Motor neuron (in vitro differentiated cells): ENCODE measurements at places on chromosomes 12 and 14. TPM values are rescaled to one million over a fixed set of nuclear protein-coding genes. Genes with fewer than 3 reads are reported as not detected.

MANSC4 gene
- total RNA-seq = not detected in 2 replicates

STAC3 gene
- 1.3 and 1.4 TPM in 2 replicates for total RNA-seq

MDGA2 gene
- total RNA-seq = 10.4 and 14.9 TPM in 2 replicates

ESR2 gene
- 0.82 and 0.88 TPM in 2 replicates for total RNA-seq

ABHD12B gene
- 0.05 and 0.37 TPM in 2 replicates for total RNA-seq

KRT80 gene
- 0.36 and 0.37 TPM in 2 replicates for total RNA-seq

MYH7 gene
- 0.04 and 0.05 TPM in 2 replicates for total RNA-seq

GRCh38 chr12:28540324-28540714 is 350.1 kb downstream of the CCDC91 start:
- ATAC-seq = no peak

DNA sequence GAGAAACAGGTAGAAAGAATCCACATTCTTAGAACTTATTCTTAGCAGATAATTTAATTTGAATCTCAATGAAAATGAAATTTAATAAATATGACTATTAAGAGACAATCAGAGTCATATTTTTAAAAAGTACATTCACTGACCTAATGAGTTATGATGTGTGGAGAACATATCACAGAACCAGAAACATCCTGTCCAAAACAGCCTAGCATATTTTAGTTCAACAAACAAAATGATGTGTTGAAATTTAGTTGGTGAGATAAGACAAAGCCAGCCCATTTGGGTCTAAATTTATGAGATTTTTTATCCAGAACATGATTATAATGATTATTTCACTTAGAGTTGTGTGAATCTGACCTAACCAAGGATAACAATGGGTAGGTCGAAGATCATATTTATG is 25.8 kb downstream of the GABARAPL1 start:
- no peak for ATAC-seq

GRCh38 chr14:100896369-100897060 is 7.0 kb downstream of the RTL1 start:
- no peak for ATAC-seq

GRCh38 chr12:63308671-63309070 is 157.7 kb upstream of the AVPR1A start:
- peak; percentile 38 for ATAC-seq

- peak; percentile 46 for ATAC-seq
Measured at GRCh38 chr12:117525766-117526165, 164.3 kb upstream of the NOS1 start.

GRCh38 chr12:131713349-131713748 is 2.5 kb downstream of the SFSWAP start:
- no peak for ATAC-seq

GRCh38 chr12:59593761-59594160 is 2.1 kb upstream of the SLC16A7 start:
- no peak for ATAC-seq

- ATAC-seq = no peak
Measured at GRCh38 chr12:115230606-115231005, 546.6 kb upstream of the TBX3 start.

- no peak for ATAC-seq
Measured at GRCh38 chr14:34344318-34344717, 117.7 kb downstream of the SPTSSA start.

- ATAC-seq = no peak
Measured at GRCh38 chr14:64202716-64203115, 91.5 kb downstream of the ESR2 start.

DNA sequence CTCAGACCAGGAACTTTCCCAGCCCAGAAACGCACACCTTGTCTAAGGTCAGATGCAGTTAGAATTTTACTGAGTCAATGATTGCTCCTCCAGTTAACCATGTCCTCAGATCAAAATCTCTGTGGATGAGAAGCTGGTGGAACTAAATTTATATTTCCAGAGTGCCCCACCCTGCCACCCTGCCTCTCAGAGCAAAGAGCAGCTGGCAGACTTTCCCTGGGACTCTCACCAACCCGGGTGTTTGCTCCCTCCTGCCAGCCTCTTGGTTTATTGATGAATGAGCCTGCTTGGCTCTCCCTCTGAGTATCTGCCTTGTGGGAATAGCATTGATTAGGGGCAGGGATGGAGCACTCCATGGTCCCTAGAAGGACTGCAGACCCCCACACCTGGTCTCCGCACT is 5.9 kb upstream of the KRT1 start:
- no peak for ATAC-seq

GRCh38 chr14:101708853-101709532 is 52.5 kb upstream of the PPP2R5C start:
- no peak for ATAC-seq

DNA sequence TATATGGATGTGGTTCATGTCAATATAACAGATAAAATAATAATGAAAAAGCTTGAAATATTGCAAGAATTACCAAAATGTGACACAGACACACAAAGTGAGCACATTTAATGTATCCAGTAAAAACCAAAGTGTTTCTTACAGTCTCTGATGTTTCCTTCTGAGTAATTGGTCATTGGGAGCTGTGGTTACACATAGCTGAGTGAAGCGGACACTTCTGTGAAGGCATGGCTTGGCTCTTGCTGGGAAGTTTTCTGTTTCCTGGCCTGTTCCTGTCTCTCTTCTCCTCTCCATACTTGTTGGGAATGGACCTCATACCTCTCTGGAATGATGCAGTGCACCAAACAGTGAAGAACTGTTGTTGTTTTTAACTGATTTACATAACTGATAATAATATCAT is 117.3 kb downstream of the BICD1 start:
- ATAC-seq = no peak

DNA sequence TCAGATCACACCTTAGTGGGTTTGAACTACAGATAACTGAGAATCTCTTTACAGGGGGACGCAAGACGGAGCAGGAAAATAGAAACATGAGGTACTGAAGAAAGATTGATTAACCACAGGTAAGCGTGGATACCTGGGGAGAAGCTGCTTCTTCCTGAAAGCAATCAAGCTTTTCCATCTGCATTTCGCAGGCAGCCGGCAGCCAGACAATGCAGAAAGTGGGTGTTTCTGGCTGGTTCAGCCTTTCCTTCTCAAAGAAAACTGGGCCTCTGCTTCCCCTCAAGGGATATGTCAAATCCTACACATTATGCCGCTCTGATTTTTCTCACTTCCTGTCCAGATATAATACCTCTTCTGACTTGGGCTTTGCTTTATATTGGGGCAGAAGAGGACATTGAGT is 39.1 kb upstream of the PPFIA2 start:
- ATAC-seq = no peak

- ATAC-seq = no peak
Measured at GRCh38 chr12:75831402-75831801, 200.2 kb downstream of the PHLDA1 start.

GRCh38 chr14:100416921-100417860 is 94.1 kb downstream of the SLC25A47 start:
- ATAC-seq = peak; percentile 96

DNA sequence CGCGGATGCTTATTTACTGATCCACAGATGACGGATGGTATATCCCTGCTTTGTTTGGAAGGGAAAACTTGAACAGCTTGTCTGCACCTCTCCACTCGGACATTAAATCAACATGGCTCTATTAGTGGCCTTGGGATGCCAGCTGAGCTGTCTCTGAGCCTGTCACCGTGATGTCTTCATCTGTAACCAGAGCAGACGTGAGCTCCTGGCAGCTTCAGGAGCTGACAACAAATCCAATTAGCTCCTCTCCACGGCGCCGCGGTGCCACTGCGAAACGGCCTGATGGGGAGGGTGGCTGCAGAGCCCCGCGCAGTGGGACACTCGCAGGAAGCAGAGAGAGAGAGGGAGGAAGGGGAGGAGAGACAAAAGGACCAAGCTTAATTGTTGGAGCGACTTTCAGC is 112.3 kb downstream of the PAPOLA start:
- no peak for ATAC-seq

GRCh38 chr12:19388131-19388549 is 51.2 kb upstream of the AEBP2 start:
- no peak for ATAC-seq
